ENCODE measurements at places on chromosomes 6 and 20. TPM values are rescaled to one million over a fixed set of nuclear protein-coding genes. Genes with fewer than 3 reads are reported as not detected.

GRCh38 chr6:37029249-37029971 is 24.0 kb downstream of the FGD2 start:
- peak; percentile 100 for ATAC-seq

- no peak for ATAC-seq
Observed at GRCh38 chr6:107819217-107819616, 4.9 kb downstream of the SCML4 start.

DNA sequence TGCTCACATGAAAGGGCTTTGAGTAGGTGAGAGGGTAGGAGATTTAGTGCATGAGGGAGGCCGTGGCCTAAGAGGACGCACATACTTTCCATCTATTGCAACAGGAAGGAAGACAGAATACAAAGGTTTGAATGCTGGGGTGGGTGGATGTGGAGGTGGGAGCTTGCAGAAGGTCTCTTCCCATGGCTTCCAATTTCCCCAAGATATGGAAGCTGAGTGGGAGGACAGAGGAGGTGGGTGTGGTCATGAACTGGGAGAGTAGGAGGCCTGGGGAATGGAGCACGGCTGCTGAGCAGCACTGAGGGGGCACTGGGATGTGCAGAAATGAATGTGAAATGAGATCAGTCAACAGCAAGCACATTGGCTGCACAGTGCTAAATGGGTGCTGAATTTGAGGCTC is 70.3 kb downstream of the SCML4 start:
- ATAC-seq = no peak

DNA sequence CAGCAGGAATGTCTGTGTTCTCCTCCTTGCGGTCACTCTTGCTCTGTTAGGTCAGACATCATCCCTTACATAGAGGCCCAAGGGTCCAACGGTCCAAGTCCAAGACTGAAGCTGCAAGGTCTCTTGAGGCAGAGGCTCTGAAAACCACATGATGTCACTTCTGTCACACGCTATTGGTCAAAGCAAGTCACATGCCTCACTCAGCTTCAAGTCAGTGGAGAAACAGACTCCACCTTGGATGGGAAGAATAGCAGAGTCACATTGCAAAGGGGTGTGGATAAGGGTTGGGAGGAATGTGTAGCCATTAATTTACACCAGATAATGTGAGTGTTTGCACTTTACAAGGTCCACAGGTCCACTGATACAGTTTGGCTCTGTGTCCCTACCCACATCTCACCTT is 17.5 kb downstream of the SLC52A3 start:
- no peak for ATAC-seq

DNA sequence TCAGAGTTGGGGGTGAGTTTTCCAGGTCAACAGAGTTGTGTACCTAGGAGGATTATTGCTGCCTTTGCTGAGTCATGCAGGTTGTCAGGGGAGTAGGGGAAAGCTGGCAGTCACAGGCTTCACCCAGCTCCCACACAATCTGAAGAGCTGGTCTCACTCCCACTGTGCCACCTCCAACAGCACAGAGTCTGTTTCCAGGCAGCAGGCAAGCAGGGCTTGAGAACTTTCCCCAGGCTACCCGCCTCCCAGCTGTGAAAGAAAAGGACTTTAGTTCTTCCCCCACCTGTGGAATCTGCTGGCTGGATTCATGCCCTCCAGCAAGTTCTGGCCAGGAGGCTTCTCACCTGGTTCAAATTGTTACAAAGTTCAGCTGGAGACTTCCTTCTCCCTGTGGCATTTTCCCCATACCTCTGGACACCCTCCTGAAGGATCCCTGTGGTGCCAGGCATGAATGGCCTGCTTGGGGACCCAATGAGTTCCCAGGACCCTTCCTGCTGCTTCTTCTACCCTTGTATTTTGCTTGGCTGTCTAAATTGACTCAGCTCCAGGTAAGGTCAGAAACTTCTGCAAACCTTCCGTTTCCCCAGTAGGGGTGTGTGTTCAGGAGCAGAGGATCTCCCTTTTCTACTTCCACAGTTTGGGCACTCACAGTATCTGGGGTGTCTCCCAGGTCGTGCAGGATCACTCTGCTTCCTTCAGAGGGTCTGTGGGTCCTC is 378.1 kb upstream of the MAN1A1 start:
- no peak for ATAC-seq

GRCh38 chr6:11427723-11428245 is 109.8 kb upstream of the TMEM170B start:
- ATAC-seq = no peak

- peak; percentile 38 for ATAC-seq
Observed at GRCh38 chr6:166775180-166775922, 148.3 kb upstream of the RPS6KA2 start.

The RAD21L1 gene
- not detected for total RNA-seq

The LAMA2 gene
- 1.3 TPM for total RNA-seq

The GRM1 gene
- total RNA-seq = 0.20 TPM

The LY6G6C gene
- total RNA-seq = 1.1 TPM

All from motor neuron (in vitro differentiated cells).